ENCODE measurements at places on chromosomes 12 and 14.

- ATAC-seq, result no peak
Observed at GRCh38 chr14:85728476-85729065, 198.6 kb downstream of the FLRT2 start.

DNA sequence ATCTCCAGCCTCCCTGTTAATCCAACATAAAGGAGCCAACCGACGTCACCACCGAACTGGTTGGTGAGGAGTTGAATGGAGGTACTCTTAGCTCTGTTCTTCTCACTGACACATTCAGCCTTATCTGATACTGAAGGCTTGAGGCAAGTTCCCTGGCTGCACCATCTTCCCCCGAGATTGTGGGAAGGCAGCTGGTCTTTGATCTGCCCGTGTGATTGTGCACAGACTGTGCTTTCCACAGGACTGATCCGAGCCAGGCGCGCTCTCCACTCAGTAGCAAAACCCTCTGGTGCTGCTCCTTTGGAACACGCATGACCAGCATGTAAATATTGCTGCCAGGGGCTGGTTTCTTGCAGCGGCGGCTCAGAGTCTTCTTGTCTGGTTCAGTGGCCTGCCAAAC lies 30.1 kb upstream of the DLK1 start:
- ATAC-seq, result no peak

DNA sequence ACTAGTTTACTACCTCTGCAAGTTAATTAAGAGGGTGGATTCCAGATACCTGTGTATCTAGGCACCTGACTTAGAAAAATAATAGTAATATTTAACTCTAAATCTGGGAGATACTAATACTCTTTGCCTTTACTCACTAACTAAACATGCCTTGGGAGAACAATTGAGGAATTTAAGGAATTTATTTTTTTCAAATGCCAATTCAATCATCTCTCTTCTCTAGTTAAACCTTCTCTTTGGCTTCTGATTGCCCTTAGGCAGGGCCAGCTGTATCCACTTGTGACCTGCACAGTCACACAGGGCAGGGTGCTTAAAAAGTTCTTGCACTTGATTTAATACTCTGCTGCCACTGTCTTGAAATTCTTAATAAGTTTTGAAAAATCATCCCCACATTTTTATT lies 142.4 kb downstream of the PLCZ1 start:
- ATAC-seq, result no peak

DNA sequence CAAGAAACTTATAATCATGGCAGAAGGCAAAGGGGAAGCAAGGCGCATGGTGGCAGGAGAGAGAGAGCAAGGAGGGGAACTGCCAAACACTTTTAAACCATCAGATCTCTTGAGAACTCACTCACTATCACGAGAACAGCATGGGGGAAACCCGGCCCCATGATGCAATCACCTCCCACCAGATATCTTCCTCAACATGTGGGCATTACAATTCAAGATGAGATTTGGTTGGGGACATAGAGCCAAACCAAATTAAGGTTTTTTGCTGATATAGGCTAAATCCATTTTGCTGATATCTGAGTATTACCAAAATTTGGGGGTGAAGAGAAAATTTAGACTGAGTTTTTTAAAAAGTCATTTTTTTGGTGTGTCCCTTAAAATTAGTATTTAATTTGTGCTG lies 54.9 kb upstream of the TMX1 start:
- no peak for ATAC-seq

DNA sequence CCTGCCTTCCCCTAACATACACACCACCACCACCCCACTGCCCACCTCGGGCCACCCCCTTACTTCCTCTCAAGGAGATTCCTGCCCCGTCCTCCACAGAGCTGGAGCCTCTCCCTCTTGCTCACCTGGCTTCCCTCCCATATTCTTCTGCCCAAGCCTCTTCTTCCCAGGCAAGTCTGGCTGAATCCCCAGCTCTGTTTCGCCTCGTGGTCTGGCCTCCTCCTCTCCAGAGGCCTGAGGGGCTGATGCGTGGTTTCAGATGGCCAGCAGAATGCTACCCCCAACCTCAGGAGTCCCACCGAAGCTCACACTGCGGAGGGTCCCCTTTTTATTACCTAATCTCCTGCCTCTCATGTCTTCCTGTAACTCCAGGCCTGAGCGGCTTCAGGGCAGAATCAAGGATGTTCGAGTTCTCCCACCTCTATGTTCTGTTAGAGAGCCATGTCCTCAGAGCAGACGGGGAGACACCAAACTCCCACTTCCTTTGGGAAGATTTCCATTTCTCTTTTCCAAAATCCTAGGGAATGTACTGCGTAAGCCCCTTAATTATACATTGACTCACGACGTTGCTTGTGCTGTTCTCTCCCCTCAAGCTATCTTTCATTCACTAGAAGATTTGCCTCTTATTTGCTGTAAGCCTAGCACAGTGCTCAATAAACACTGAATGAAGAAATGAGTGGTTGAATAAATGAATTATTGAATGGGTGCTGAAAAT lies 33.9 kb upstream of the LTBP2 start:
- no peak for ATAC-seq

DNA sequence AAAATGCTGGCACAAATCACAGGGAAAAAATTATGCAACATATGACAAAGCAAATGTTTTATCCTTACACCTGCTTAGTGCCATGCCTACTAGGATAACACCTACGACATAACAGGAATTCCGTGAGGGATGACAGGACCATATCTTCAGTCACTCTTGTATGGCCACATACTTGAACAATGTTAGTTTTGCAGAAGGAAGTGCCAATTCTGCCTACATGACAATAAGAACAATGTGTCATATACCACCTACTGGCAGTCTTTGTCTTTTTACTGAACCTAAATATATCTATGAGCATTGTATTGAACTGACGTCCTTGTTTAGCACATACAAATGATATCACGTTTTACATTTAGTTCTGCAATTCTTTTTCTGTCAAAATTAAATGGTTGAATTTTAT lies 234.0 kb downstream of the ADAMTS20 start:
- no peak for ATAC-seq

GRCh38 chr12:122147514-122148290 lies 26.3 kb downstream of the IL31 start:
- no peak for ATAC-seq

GRCh38 chr12:50222275-50222783 lies 55.2 kb upstream of the CERS5 start:
- ATAC-seq, result peak; percentile 83

- no peak for ATAC-seq
Observed at GRCh38 chr14:22319526-22320361, 269.3 kb downstream of the DAD1 start.

DNA sequence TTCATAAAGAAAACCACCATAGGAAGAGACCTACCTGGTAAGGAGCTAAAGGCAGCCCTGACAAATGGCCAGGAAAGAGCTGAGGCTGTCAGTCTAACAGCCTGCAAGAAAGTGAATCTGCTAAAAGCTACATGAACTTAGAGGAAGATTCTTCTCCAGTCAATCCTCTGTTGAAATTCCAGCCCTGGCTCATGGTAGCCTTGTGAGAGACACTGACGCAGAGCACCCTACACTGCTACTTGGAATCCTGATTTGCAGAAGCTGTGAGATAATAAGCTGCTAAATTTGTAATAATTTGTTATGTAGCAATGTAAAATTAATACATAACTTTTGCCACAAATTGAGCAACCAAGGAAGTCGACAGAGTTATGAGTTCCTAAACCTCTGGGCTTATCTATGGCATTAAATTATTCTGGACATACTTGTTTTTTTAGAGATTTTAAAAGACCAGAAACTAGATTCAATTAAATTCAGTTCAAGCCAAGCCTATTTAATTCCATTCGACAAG lies 257.0 kb downstream of the ETNK1 start:
- ATAC-seq, result no peak
